ENCODE measurements at places on chromosomes 1 and 21.
A peak's percentile ranks its signal among the peaks of the same experiment; 100 is the strongest.

GRCh38 chr1:107430540-107431228 lies 289.8 kb downstream of the NTNG1 start:
- peak; percentile 5 for DNase-seq

DNA sequence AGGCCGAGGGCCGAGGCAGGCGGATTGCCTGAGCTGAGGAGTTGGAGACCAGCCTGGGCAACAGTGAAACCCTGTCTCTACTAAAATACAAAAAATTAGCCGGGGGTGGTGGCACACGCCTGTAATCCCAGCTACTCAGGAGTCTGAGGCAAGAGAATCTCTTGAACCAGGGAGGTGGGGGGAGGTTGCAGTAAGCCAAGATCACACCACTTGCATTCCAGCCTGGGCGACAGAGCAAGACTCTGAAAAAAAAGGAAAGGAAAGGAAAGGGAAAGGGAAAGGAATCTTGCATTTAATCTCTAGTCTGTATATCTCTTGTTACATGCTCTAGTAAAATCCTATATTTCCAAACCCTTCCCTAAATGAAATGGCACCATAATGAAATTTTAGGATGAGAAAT lies 328.3 kb upstream of the ADGRL2 start:
- no peak for DNase-seq

DNA sequence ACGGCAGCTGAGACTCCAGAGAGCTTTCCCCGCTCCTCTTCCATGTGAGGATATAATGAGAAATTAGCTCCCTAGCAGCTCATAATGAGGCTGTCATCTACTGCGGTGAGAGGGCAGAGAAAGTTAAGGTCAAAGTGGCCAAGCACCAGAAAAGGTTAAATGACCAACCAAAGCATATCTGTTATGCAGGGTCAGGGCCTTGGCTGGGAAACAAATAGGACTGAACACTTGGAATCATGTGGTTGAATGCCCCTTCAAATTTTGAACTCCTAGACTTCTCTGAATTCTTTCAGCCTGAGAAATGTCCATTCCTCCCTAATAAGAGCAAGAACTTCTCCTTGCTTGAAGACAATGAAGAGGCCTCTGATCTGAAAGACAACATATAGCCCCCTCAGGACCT lies 115.9 kb downstream of the TM2D1 start:
- no peak for DNase-seq

DNA sequence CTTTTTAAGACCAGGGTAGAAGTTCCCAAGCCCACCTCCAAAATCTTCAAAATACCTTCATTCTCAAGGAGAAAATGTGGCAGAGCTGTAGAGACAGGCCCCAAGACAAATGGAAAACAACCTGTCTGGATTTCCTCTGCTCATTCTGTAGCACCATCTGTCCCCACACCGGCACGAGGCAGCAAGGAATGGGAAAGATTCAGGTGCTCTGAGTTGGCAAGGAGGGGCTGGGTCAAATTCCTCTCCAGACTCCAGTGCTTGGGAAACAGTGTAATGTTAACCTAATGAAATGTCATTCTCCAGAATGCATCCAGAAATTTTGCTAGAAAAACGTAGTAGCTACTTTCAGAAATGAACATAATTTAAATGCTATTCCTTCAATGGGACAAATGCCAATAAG lies 9.3 kb downstream of the PABPC4 start:
- peak; percentile 24 for DNase-seq

GRCh38 chr1:203544978-203545816 lies 51.2 kb downstream of the OPTC start:
- no peak for DNase-seq

DNA sequence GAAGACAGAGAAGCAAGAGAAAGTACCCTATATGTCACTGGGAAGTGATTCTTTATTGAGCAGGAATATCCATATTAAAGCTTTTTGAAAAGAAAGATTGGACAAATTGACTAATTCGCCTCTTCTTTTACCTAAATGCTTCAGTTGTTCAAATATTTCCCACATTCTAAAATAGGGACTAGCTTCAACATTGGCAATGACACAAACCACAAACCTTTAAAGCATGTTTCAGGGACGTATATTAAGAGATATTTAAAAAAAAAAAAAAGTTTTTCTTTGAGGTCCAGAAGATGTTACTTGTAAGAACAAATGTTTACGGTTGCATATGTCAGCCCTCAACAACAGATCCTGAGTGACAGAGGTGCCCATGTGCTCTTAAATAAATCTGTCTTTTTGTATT lies 235.0 kb upstream of the NFIA start:
- DNase-seq = no peak

DNA sequence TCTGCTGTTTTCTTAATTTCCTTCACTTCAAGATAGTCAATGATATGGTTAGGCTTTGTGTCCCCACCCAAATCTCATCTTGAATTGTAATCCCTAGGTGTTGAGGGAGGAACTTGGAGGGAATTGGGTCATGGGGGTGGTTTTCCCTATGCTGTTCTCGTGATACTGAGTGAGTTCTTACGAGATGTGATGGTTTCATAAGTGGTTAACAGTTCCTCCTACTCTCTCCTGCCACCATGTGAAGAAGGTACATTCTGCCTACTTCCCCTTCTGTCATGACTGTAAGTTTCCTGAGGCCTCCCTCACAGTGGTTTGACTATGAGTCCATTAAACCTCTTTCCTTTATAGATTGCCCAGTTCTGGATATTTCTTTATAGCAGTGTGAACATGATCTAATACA lies 74.0 kb upstream of the SAMSN1 start:
- no peak for DNase-seq

DNA sequence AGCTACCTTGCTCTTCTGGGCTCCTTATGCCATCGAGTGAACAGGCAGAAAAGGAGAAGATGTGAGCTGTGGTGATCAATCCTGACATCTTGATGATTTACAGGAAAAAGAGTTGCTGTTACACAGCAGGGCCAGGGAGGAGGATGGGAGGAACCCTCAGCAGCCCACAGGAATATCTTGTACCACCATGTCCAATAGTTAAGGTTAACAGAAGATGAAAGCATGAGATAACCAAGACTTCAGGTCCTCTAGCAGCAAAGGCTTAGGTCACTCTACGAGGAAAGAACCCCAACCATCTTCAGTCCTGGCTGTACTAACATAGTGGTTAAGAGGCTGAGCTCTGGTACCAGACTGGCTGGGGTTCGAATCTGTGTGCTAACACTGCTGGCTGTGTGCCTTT lies 12.1 kb upstream of the SELENBP1 start:
- no peak for DNase-seq

- DNase-seq = no peak
These were observed 134.7 kb downstream of the KAZN start for GRCh38 chr1:14733048-14733778.

- peak; percentile 89 for DNase-seq
These were observed at the start of gene SUSD4 for GRCh38 chr1:223363856-223364684. TSS of gene SUSD4 (minus strand) at chr1:223364176. CDS start at chr1:223363425, 751 bp downstream.

DNA sequence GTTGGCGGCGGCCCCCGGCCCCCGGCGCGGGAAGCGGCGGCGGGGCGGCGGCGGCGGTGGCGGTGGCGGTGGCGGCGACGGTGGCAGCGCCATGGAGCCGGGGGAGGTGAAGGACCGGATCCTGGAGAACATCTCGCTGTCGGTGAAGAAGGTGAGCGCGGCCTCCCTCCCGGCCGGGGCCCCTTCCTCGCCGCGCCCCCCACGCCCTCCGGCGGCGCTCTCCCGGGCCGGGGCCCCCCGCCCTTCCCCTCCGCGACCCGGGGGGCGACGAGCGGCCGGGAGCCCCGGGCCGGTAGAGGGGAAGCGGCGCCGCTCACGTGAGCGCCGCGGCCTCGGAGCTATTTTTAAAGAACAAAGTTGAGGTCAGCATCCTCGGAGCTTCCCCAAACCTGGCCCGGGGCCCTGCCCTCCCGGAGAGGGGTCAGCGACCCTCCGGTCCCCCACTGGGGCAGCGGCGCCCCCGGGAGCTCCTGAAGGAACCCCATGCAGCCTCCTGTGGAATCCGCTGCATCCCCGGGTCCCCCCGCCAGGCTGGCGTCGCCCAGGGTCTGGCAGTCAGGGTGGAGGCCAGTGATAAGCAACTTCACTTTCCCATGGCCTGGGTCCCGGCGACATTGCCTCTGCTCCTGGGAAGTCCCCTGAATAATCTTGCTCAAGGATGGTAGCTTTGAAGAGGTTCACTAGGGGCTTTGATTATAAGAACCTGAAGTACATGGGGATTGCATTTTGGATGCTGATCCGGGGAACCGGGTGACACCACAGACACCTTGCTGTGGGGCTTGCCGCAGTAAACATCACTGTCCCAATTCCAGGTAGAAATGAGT lies 560 bp downstream of the PLEKHM2 start:
- peak; percentile 51 for DNase-seq

- DNase-seq = no peak
These were observed 38.3 kb downstream of the NEXN start for GRCh38 chr1:77926561-77927357.

DNA sequence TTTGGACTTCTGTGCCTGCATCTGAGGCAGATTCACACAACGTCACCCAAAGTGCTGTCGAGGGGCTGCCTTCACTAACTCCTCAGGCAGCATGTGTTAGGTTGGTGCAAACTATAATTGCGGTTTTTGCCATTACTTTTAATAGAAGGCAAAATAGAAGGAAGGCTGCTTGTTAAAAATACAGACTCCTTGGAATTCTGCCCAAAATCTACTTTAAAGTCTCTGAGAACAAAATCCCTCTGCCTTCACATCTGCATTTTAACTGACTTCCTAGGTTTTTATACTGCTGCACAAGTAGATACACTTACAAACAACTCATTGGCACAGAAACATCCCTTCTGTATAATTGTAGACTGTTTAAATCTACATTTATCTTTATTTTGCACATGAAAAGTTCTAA lies 41.3 kb upstream of the SLC19A2 start:
- no peak for DNase-seq

All from cerebellum (tissue), 4 donors.